ENCODE measurements at places on chromosomes 1 and 21. TPM values are rescaled to one million over a fixed set of nuclear protein-coding genes. Genes with fewer than 3 reads are reported as not detected.
A peak's percentile ranks its signal among the peaks of the same experiment; 100 is the strongest.

DNA sequence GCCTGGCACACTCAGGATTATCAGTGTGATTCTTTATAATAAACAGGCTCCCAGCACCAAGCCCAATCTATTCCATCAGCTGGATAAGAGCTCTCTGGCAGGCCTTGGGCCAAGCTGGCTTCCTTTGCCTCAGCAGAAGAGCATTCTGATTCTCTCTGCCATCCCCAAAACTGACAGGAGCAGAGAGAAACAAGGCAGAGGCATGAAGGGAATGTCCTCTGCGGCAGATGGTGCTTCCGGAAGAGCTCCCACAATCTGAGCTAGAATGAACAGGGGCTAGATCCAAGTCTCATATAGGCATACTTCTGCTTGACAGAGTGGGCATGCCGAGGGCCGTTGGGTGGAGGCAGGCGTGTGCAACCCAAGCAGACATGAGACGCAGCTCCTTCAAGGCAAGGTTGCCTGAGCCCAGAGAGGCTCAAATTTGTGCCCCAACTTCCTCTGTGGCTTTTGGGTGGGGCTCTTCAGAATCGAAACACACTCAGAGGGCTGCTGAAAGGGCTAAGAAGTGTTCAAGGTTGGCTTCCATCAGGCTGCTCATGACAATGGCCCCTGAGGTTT lies 4.0 kb downstream of the CAPN2 start:
- DNase-seq: no peak

GRCh38 chr1:9135073-9135836 lies 6.4 kb upstream of the GPR157 start:
- DNase-seq: peak; percentile 46

GRCh38 chr1:154556422-154556821 lies 2.0 kb downstream of the UBE2Q1 start:
- DNase-seq: peak; percentile 50

GRCh38 chr1:116819081-116819480 lies 64.9 kb downstream of the CD2 start:
- no peak for DNase-seq

DNA sequence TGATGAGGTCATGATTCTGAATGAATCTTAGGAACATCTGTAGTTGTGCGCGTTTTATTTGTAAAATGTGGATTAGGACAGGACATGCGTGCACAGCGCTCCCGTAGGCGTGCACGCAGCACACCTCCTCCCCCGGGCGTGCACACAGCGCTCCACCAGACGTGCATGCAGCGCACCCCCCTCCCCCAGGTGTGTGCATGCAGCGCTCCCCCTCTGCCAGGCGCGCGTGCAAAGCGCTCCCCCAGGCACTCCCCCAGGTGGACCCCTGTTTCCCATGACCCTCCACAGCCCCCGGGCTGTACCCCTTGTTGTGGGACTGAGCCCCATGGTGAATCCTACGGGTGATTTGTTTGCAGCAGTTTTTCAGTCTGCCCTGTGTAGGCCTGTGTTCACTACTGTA lies 61.6 kb downstream of the S100B start:
- DNase-seq: no peak

- DNase-seq: no peak
Observed at GRCh38 chr1:160858097-160858496, 4.6 kb downstream of the CD244 start.

DNA sequence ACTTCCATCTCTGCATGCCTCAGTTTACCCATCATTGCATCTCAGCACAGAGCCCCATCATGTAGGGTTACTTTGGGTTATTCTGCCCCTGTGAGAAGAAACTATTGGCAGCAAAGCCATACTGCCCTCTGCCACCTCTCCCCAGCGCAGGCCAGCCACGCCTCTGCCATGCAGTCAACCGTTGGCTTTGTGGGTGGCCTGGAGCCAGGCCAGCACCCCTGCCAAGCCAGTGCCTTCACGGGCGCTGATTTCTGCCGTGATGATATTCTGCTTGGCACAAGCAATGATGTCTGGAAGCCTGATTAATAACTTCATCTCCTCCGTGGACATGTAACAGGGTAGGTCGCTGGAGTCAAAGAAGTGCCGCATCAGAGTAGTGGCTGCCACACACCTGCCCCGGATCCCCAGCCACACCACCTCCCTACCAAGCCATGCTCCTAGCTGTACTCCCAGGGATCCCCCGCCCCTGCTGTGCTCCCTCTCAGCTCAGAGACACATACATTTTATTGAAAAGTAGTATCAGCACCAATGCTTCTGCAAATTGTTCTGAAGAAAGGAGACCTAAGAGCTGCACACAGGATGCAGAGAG lies 15.0 kb upstream of the CEP85 start:
- DNase-seq: peak; percentile 71

- no peak for DNase-seq
Observed at GRCh38 chr1:27862671-27863537, 9.4 kb upstream of the THEMIS2 start.

Gene FHAD1
- total RNA-seq: not detected

Gene GRHL3
- total RNA-seq: not detected

Gene RIPPLY3
- total RNA-seq: not detected

Gene CTH
- total RNA-seq: 1.1 TPM

Gene OLFML3
- total RNA-seq: 10.8 TPM

Gene LAMC2
- total RNA-seq: 3.7 TPM

Data from left ventricle myocardium superior (tissue), 1 donor.